GM12865 (cell line): ENCODE measurements at places on chromosomes 3 and 15.

- no peak for DNase-seq
Observed at GRCh38 chr3:27737091-27737490, 15.0 kb upstream of the EOMES start.

DNA sequence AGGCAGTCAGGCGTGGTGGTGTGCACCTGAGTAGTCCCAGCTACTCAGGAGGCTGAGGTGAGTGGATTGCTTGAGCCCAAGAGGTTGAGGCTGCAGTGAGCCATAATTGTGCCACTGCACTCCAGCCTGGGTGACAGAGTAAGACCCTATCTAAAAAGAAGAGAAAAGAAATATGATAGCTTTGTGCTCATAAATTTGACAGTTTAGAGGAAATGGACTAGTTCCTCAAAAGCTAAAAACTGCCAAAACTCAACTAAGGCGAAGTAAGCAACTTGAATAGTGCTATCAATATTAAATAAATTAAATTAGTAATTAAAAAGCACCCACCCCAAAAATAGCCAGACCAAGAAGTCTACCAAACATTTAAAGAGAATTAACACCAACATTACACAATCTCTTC lies 24.5 kb upstream of the SLC15A2 start:
- no peak for DNase-seq

GRCh38 chr15:59998305-59998949 lies 5.7 kb upstream of the FOXB1 start:
- DNase-seq = no peak

GRCh38 chr15:41017066-41017735 lies 63.9 kb downstream of the CHAC1 start:
- no peak for DNase-seq

DNA sequence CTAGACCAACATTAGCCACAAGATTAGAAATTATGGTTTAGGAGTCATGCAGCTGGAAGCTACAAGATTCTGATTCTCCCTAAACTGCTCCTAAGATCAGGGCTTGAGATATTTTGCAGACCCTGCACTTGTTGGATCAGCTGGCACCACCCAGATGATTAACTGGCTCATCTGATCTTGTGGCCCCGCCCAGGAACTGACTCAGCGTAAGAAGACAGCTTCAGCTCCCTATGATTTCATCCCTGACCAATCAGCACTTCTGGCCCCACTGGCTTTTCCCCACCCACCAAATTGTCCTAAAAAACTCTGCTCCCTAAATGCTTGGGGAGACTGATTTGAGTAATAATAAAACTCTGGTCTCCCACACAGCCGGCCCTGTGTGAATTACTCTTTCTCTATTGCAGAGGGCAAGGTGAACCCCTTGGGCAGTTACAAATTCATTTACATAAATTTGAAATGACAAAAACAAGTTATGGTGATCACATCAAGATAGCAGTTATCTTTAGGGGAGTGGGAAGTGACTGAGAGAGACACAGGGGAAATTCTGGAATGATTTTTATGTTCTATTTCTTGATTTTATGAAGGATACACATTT lies 76.5 kb downstream of the CD200R1L start:
- DNase-seq = peak; percentile 16

- no peak for DNase-seq
Observed at GRCh38 chr3:16494814-16495431, 18.6 kb downstream of the RFTN1 start.

- no peak for DNase-seq
Observed at GRCh38 chr3:172021164-172021563, 18.2 kb upstream of the FNDC3B start.

DNA sequence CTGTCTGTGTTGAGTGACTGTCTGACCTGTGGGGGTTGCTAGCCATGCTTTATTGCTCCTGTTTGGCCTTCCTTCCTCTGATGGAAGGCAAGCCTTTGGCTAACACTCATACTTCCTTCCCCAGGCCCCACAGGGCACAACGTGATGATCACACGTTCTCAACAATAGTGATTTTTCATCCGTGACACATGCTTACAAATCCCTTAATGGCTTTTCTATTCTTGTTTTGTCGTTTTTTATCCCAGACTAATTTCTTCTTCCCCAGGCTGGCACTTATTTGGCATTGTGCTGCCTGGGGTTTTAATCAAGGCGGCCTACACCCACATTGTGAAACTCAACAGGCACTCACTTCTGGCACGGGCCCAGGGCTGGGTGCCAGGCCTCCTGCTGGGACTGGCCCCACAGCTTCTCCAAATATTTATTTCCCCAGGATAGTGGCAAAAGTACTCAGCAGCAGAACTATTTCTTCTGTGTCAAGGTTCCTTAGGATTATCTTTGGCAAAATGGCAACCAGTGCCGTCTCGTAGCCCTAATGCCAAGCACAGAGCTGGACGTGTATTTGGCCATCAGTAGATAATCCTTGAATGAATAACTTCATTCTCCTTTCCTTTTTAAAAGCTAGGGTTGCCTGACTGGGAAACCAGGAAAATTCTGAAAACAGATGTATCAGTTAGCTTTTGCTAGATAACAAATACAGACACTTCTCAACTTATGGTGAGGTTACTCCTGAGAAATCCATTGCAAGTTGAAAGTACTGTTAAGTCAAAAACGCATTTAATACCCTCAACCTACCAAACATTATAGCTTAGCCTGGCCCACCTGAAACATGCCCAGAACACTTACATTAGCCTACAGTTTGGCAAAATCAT lies 30.6 kb downstream of the CMTM7 start:
- no peak for DNase-seq

- no peak for DNase-seq
Observed at GRCh38 chr3:46979958-46980497, 562 bp downstream of the NBEAL2 start.

DNA sequence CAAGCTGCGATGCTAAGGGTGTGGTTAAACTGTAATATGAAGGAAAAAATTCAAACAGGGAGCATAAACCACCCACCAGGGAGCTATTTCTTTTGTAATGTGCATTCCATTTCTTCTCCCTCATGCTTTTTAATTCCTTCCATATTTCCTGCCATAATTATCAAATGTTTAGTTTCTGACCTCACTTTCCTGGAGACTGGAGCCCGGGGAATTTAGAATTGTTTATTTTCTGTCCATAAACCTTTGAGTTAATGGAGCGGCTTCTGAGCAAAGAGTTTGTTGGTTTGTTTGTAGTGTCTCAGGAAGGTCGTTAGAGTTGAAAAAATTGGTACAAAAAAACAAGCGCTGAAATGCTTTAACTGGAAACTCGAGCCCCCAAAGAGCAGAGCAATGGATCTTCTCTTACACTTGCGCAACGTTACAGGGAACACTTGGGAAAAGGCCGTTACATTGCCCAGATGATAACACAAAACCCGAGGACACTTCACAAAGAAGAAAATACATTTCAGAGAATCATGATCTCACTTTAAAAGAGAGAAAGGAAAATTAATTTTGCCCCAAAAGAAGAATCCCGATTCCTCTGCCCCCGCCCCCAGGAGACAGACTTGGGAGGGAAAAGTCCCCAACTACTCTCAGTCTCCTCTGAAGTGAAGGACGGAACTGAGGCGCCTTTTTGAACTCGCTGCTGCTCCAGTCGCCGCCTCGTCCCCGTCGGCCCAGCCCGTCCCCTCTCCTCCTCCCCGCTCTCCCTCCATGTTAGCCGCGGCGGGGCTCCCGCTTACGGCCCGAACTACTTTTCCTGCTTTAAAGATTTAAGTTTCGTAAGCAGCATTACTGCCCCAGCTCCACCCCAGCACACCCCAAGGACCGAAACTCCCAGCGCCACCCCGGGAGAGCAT lies 842 bp downstream of the FSTL1 start:
- DNase-seq = no peak
